ENCODE measurements at places on chromosomes 2 and 18.

DNA sequence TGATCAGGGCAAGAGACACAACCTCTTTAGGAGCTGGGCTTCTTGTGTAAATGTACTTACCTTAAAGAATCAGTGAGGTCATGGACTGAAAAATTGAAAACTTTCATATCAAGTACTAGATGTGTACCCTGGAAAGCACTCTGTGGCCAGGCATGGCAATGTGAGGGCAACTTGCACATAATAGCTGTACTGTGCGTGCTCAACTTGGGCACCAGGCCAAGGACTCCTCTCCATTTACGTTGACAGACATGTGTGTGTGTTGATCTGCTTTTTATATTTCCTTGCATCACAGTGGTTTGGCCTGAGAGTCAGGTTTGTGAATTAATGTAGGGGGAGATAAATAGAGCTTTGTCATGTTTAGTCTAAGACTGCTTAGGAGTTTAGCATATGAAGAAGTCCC lies 669.5 kb upstream of the REG3G start:
- DNase-seq = no peak

DNA sequence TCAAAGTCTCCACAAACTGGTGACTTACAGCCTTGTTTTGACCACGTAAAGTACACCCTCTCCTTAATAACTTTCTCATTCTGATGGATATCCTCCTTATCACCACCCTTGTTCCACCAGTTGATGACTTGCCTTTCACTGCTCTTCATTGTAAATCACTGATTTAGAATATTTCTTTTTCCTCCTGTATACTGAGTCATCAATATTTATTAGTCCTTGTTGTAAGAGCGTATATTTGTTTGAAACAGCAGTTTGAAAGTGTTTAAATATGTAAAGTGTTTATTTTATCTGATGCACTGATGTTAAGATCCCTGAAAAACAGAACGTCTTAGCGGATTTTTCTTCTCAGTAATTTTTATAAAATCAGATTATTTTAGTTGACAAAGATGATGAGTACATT lies 34.2 kb upstream of the DYSF start:
- no peak for DNase-seq

DNA sequence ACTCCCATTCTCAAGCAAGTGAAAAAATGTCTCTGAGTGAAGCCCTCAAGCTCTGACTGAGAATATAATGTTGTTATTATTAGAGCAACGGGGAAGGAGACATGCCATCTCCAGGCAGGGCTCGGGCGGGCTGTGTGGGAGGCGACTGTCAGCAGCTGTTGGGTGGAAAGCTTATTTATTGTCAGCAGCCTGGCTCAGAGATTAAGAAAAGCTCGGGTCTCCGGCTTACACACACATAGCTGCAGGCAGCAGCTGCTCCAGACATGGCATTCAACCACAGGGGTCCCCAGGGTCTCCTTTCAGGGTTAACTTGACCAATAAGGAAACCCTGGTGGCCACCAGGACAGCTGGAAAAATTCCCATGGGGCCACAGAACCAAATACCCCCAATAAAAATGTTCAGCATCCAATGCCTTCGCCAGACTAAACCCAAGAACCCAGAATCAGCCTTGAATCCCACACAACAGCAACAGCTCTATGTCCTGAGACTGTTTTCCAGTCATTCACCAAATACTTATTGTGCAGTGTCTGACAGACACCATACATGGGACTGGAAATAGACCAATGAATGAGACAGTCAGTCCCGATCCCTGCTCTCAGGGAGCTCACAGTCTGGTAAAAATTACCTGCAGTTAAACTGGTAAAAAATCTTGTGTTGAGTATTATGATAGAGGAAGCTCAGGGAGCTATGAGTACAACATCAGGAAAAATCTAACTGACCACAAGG lies 70.5 kb upstream of the RTN4 start:
- DNase-seq = no peak

DNA sequence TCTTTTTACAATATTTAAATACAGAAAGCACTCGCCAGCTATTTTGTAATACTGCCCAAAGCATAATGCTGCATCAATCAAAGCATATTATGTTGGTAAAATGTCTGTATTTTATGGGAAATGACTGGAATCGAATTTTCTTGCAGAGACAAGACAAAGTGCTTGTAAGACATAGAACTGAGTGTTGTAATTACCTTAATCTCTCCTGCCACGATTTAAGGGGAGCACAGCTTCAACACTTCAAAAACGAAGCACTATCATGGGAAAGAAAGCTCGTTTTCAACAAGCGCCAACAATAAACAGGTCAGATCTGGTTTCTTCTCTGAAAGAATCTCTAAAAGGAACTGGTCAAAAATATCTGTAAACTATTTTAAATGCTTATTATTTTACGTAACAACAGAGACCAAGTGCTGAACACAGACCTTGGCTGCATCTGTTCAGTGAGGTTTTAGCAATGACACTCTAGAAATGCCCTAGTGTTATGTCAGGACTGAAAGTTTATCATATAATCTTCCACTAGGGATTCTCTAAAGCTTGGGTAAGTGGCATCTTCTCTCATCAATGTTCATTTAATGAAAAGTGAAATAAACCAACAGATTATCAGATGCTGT lies 19.0 kb downstream of the RND3 start:
- DNase-seq = no peak

GRCh38 chr18:46920067-46920466 lies 2.7 kb downstream of the KATNAL2 start:
- DNase-seq = no peak

DNA sequence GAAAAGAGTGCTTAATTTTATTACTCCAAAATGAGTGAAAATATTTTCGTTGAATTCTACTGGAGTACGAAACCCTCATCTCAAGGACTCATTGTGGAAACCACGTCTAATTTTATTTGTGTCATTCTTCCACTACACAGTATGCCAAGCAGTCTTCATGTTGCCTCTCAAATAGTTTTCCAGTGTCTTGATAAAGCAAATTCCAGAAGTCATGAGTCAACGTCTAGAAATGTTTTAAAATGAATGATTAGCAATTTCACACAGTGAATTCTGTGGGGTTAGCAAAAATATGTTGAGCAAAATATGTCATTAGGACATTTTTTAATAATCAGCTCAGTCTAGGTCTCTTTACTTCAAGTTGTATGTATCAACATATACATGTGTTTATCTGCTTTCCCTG lies 865.5 kb downstream of the DSC3 start:
- DNase-seq = no peak

DNA sequence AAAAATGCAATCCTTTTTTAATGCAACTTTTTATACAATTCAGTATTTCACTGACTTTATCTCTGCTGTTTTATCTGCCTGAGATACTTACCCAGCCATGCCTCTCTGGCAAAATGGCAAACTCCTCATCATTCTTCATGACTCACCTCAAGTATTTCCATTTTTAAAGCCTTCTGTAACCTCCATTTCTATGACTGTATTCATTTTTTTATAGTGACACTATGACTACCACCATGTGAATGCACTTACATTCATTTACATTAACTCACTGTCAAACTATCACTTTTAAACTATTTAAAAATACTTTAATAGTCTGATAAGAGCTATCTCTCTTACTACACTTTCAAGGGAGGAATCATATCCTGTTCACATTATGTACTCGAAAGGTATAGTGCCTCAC lies 99.4 kb upstream of the SCN7A start:
- no peak for DNase-seq

DNA sequence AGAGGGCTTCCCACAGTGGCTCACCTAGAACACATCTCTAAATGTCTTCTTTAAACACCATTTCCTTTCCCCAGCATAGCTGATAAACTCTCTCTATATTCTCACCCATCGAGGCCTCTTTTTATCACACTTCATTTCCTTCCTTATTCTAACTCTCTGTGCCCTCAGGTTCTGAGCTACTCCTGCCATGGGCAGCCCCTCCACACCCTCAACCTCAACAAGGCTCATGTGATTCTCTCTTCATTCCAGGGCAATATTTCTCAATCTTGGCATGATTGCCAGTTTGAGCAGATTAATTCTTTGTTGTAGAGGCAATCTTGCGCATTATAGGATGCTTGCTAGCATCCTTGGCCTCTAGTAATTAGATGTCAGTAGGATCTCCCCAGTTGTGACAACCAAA lies 999.1 kb downstream of the TSN start:
- DNase-seq = no peak

- no peak for DNase-seq
Observed at GRCh38 chr2:20304411-20304810, 46.2 kb downstream of the PUM2 start.

- no peak for DNase-seq
Observed at GRCh38 chr2:129798301-129798581, 181.2 kb upstream of the RAB6C start.

DNA sequence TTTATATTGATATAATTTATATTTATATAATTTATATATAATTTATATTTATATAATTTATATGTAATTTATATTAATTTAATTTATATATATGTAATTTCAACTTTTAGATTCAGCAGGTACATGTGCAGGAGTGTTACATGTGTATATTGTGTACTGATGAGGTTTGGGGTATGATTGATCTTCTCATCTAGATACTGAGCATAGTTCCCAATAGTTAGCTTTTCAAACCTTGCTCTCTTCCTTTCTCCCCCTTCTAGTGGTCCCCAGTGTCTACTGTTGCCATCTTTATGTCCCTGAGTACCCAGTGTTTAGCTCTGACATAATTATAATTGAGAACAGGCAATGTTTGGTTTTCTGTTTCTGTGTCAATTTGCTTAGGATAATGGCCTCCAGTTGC lies 1335.3 kb upstream of the CDH2 start:
- no peak for DNase-seq

DNA sequence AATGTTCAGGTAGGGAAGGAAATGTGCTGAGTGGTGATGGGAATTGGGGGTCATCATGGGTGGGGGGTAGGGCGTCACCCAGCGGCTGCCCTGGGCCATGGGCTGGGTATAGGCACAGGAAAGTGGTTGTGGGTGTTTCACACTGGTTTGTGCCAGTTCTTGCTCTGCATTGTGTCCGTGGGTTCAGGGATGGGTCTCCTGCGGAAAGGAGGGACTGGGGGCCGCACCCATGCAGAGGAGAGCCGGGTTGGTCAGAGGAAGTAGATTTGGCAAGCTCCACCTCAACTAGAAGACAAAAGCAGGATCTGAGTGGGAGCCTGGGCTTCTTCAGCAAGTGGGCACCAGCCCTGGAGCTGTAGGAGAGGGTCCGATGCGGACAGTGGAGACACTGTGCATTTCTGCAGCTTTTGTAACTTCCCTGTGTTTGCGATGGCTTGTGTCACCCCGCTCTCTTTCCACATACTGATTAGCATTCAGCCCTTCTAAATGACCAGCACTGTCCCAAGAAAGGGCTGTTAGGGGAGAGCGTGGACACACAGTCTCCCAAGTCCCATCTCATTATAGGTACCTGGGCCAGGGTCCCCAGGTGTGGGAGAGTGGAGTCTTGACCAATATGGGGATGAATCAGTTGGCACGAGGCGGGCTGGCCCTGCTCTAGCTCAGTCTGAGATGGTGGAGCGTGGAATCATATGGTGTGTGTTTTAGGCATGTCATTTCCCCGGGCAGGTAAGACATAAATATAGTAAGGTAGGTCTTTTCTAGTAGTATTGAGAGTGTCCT lies 67.2 kb downstream of the LRRFIP1 start:
- DNase-seq = no peak

- DNase-seq = no peak
Observed at GRCh38 chr2:7437716-7438632, 520.8 kb downstream of the RNF144A start.

DNA sequence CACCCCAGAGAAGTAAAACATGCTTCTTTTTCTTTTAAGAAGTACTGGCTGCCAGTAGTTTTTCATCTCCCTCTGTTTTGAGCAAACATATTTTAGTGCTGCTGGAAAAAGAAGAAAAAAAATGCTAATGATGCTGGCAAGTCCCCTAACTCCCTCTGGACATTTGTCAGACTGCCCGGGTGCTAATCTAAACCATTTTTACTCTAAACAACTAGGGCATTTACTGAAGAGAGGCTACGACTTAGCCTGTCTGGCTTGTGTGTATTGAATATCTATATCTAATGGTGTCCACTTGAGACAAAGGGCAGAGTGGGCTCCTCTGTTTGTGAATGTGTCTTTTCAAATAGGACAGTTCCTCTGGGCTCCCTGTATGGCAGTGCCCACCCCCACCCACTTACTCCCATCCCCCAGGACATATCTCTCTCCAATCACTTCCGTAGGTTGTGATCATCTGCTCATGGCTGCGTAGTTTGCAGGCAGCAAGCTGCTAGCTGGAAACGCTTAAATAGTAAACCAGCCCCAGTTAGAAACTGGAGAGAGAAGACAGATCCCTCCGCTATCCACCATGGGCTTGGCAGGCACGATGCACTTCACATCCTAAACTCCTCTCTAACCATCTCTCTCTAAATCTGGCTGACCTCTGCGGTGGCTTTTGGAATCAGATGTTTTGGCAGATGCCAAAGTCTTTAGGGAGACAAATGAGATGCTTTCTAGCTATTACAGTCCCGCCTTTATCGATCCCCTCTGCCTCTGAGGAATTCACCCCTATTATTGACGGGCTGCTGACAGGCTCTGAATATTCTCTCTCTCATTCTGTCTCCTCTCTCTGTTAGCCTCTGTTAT lies 58.3 kb downstream of the DOCK10 start:
- no peak for DNase-seq

DNA sequence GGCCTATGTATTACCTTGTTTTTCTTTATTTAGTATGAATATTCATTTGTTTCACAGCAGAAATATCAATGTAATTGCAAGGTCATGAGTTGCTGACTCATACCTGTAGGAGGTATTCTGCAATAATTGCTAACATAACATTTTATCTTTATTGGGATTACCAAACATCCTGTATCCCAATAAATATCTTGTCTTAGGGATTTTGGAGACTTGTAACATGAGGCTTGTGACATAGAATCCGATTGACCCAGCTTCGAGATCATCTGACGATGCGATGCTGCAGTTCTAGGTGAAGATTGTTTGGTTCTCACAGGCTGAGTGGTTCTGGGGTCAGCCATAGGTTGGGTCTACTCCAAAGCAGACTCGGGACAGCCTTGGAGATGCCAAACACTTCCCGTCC lies 133.4 kb upstream of the RND3 start:
- DNase-seq = no peak

- no peak for DNase-seq
Observed at GRCh38 chr2:61485281-61485680, 14.4 kb upstream of the USP34 start.

- DNase-seq = no peak
Observed at GRCh38 chr2:50714089-50714488, 317.8 kb downstream of the NRXN1 start.

- no peak for DNase-seq
Observed at GRCh38 chr2:127175041-127175721, 44.9 kb downstream of the CYP27C1 start.

DNA sequence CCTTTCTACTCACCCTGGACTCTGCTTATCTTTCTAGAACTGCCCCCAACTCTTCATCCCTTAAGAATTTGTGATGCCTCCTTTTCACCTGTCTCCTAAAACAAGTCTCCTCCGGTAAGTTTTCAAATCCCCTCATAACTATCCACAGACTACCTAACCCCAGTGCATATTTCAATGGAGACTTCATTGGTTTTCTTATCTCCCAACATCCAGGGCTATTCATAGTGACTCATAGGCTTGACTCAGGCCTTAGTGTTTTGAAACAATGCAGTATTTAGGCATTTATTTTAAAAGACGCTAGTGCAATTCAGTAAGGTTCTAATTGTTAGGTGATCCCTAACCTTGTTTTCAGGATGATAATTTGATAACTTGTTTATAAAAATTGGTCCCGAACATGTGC lies 399.2 kb downstream of the CPS1 start:
- no peak for DNase-seq

- no peak for DNase-seq
Observed at GRCh38 chr18:46372670-46373069, 268.5 kb downstream of the HAUS1 start.

- no peak for DNase-seq
Observed at GRCh38 chr2:112305132-112305531, 29.7 kb downstream of the ZC3H6 start.

GRCh38 chr2:157427003-157427921 lies 16.6 kb downstream of the CYTIP start:
- no peak for DNase-seq
